ENCODE measurements at places on chromosomes 1 and 21. TPM values are rescaled to one million over a fixed set of nuclear protein-coding genes. Genes with fewer than 3 reads are reported as not detected.

IL20 gene
- total RNA-seq, result not detected

CCDC185 gene
- 0.35 TPM for total RNA-seq

NUP210L gene
- total RNA-seq, result 0.88 TPM

DENND2C gene
- 3.7 TPM for total RNA-seq

APOBEC4 gene
- total RNA-seq, result not detected

OR2L2 gene
- total RNA-seq, result not detected

SELL gene
- 1.1 TPM for total RNA-seq

IFNLR1 gene
- total RNA-seq, result 5.7 TPM

ZNF695 gene
- not detected for total RNA-seq

KPNA6 gene
- total RNA-seq, result 79.7 TPM

C1orf122 gene
- 57.3 TPM for total RNA-seq

SMCP gene
- not detected for total RNA-seq
